ENCODE measurements at places on chromosomes 11 and 22.

- peak; percentile 32 for DNase-seq
Observed at GRCh38 chr11:7020183-7020917, at the start of the genes NLRP14 and ZNF214. TSS of gene NLRP14 (plus strand) at chr11:7020479. CDS start at chr11:7038587, 18,108 bp downstream. TSS of gene ZNF214 (minus strand) at chr11:7020346. CDS start at chr11:7002835, 17,511 bp downstream.

DNA sequence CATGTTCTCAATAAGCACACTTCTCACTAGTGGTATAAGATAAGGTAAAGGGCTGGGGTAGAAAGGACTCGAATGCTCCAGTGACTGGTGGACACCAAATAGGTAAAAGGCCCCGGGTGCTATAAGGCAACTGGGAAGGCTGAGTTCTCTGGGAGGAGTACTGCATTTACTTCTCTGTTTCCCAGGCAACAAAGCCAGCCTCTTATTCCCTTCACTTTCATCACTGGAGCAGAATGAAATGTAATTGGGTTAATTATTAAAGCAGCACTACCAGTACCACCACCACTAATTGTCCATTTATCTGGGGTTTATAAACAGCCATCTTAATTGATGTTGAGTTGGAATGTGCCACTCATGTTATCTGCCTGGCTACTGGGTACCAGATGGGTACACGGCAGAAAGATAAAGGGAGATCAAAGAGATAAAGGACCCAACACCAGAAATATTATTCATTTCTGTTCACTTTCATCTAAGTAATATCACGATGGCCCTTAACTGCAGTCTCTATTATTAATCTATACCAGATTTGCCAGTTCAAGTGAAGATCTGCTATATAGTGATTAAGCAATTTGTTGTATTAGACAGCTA, 94.4 kb upstream of the CHRM4 start:
- no peak for DNase-seq

- DNase-seq = no peak
Observed at GRCh38 chr11:64238999-64239398, 1.9 kb upstream of the FKBP2 start.

DNA sequence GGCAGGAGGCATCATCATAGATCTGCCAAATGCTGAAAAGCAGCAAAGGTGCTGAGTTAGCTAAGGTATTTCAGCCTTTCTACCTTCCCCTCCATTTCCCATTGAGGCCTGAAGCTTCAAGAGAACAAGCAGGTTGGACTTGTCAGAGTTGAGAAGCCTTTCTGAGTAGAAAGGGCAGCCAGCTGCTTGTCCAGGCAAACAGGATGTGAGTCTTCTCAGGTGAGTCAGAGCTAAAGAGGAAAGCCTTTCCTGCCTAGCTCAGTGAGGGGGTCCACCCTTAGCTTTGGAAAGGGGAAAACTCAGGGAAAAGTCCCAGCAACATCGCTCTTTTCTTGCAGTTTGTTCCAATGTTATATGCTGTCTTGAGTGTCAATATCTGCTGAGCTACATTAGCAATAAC, 13.2 kb upstream of the MPZL2 start:
- no peak for DNase-seq

- DNase-seq = no peak
Observed at GRCh38 chr11:111549869-111550203, 9.3 kb downstream of the LAYN start.

DNA sequence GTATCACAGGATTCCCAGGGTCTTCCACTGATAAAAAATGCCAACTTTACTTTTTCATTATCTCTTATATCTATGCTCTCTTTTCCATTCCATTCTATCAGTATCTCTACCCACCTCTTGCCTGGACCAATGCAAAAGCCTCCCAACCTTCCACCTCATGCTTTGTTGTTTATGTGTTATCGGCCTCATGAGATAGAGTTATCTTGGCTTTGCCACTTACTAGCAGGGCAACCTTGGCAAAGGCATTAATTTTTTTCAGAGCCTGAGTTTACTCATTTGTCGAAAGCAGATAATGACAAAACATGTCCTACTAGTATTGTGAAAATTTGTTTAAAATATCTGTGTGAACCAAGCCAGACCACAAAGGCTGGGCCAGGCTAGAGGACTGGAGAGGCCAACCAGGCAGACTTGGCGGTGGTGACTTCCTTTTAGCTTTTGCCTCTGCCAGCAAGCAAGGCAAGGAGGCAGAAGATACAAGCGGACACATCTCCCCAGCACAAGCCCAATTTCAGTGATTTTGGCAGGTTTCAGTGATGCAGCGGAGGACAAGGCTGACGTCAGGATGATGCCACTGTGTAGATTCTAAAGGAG, 106.9 kb downstream of the ADAMTS15 start:
- DNase-seq = no peak

- no peak for DNase-seq
Observed at GRCh38 chr11:34754171-34754823, 133.4 kb downstream of the EHF start.

DNA sequence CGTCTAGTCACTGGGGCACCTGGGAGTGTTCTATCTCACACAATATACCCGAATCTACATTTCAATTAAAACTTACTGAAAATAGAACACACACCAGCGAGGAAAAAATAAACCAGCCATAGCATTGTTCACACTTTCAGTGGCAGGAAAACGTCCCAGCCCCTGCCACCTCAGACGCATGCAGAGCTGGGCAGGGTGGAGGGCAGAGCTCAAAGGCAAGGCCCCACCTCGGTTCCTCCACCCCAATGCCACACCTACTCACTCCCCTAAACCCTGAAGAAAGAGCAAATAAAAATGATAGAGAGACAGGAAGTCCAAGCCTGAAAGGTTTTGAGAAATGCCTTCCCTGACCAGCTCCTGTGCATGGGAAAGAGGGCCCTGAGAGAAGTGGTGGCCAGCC, 14.8 kb downstream of the B3GNT6 start:
- DNase-seq = no peak

- DNase-seq = no peak
Observed at GRCh38 chr22:22536916-22537315, 16.8 kb upstream of the ZNF280A start.

DNA sequence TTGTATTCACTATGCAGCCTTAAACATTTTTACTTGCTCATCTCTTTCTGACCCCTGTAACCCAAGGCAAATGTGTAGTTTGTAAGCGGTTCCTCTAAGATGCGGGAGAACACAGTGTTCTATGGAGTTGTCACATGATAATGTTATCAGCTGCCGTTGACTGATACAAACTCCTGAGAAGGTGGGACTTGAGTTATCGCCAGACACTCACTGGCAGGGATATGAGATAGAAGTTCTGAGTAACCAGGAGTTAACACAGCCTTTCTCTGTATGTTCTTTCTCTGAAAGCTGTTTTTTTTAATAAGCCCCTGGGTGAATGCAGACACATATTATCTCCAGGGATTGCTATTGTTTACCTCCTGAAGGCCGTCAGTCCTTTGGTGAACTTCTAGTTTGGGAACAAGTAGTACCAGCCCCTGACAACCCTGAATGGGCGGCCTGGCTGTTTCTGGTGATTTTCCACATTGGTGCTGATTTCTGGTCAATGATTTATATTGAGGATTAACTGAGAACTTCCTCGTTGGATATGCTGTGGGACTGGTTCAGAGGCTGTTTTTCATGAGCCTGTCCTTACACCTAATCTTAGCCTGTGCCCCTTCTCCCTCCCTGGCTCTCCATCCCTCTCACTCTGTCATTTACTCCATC, 155.3 kb upstream of the RASSF10 start:
- DNase-seq = no peak

DNA sequence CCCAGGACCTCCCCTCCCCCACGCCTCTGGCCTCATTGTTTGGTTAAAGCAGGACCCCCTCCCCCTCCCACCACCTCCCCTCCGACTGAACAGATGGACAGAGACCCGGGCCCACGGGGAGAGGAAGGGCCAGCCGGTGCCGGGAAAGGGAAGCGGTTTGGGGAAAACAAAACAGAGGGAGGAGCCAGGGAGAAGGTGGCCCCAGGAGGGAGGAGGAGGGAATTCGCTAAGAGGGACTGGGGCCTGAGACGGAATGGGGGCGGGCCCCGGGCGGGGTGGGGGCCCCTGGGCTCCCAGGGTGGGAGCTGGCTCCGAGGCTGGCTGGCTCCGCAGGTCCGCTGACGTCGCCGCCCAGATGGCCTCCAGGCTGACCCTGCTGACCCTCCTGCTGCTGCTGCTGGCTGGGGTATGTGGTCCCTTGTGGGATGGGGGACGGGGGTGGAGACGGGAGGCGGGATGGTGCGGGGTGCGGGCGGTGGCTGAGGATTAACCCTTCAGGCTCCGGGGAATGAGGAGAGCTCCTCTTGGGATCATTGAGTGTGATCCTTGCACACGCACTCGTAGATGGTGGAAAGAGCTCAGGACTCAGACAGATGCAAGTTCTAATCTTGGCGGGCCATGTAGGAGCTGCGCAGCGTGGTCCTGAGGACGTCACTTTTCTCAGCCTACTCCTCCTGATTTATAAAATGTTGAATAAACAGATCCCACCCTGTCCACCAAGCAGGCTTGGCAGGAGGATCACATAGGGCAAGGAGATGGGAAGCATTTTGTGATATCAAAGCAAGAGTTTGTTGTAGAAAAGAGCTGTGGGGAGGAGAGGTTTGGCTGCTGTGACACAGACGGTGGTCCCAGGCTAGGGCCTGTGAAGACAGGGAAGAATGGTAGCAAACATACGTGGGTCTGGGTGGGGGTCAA, 688 bp downstream of the SERPING1 start:
- DNase-seq = no peak

GRCh38 chr22:49469896-49470740, 357.6 kb downstream of the BRD1 start:
- no peak for DNase-seq

DNA sequence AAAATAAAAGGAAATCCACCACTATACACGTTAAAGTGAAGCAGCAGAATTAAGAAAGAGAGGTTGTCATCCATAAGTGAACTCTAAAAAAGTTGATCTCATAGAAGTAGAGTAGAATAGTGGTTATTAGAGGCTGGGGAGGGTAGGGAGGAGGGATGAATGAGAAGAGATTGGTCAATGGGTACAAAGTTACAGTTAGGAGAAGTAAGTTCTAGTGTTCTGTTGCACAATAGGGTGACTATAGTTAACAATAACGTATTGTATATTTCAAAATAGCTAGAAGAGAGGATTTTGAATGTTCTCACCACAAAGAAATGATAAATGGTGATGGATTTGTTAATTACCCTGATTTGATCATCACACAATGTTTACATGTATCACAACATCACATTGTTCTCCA, 72.0 kb downstream of the CD82 start:
- no peak for DNase-seq

- DNase-seq = no peak
Observed at GRCh38 chr11:86885311-86885710, 69.9 kb downstream of the FZD4 start.

DNA sequence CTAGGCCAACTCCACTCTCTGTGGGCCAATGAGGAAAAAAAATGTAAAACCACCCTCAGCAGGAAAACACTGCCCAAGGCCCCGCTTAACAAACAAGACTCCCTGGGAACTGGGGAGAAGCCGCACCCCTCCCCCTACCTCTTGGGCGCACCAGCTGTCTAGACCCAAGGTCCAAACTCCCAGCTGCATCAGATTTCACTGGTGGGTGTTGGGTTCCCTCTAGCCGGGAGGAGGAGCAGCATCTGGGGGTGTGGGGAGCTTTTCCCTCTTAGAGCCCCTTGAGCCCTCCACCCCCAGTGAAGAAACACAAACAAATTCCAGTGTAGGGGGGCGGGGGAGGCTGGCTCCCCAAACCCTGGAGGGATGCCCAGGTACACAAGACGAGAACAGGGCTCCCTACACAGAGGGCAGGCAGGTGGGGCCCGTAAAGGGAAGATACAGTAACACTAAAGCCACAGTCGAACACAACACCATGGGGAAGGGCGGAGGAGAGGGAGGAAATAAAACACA, 64.9 kb downstream of the NECTIN1 start:
- no peak for DNase-seq

DNA sequence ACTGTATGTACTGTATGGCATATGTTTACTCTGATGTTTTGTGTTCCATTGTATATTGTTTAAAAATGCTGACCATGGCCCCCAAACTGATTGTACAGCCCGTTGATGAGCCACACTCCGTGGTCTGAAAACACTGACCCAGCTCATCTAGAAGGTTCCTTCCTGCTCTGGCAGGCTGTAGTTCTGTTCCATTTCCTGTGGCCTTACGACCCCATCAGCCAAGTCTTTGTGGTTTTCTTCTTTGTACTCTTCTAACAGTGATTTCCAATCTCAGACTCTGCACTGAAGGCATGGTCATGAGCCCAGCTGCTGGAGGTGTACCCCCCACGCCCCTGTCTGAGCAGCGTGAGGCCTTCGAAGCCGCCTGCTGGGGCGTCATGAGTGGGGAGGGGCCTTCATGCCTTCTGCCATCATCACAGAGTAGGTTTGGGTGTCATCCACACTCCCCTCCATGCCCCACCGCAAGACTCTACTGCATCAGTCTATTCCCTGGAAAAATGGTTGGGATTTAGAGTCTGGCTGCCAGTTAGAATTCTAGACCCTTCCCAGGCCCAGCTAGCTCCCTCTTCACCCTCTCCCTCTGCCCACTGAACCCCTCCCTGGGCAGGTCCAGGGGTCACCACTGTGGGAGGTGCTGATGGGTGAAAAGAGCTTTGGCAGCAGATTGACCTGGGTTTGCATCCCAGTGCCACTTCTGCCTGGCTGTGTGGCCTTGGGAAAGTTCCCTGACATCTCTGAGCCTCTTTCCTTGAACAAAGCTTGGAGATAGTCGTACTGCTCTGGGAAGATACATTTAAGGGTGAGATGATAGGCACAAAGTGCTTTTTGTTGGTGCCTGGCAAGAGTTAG, 11.3 kb upstream of the C11orf96 start:
- DNase-seq = no peak

DNA sequence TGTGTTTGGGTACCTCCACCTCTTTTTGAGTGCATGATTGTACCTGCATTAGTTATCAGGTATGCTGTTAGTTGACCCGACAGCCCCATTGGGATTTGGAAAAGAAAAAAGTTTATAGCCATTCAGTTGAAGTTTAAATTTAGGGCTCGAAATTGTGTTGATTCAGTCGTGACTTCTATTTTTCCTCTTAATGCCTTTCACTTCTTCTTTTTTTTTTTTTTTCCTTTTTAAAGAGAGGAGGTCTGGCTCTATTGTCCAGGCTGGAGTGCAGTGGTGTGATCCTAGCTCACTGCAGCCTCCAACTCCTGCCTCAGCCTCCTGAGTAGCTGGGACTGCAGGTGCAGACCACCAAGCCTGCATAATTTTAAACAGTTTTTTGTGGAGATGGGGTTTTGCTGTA, 2.3 kb downstream of the STT3A start:
- no peak for DNase-seq

DNA sequence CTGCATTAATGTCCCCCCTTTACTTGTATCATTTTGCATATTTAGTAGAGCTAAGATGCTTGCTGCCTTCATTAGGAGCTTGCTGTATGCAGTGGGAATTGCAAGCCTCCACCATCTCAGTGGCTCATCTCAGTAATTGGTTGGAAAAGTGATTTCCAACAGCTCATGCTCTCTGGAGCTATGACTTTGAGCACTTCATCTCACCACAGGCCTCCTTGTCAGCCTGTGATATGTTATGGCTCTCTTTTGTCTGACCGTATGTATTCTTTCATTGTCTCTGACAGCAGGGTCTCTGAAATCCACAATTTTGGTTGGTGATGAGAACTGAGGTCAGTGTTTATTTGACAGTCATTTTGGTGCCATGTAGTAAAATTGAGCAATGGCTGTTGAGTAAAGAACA, 345.1 kb downstream of the FAT3 start:
- no peak for DNase-seq

GRCh38 chr11:73389916-73390315, 13.7 kb downstream of the RELT start:
- DNase-seq = no peak

All from stimulated activated CD4-positive, alpha-beta T cell treated with anti-CD3 and anti-CD28 coated beads, Interleukin-15, amount 100 ng/mL, for 24 hours (primary cell).